ENCODE measurements at places on chromosomes 7 and 10.

DNA sequence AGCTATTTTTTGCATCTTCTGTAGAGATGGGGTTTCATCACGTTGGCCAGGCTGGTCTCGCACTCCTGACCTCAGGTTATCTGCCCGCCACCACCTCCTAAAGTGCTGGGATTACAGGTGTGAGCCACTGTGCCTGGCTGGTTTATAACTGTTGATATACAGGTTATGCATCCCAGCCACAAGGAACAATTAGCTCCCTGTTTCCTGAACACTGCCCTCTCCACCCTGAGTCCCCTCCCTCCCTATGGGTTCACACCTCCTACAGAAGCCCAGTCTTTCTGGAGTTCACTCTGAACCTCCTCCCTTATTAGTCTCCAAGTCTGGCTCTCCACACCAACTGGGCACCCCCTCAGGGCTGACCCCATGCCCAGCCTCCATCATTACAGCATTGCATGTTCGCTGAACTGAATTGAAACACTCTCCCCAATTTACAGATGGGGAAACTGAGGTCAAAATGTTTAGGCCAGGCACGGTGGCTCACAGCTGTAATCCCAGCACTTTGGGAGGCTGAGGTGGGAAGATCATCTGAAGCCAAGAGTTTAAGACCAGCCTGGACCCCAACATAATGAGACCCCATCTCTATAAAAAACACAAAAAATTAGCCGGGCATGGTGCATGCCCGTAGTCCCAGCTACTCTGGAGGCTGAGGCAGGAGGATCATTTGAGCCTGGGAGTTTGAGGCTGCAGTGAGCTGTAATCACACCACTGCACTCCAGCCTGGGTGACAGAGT lies 1.7 kb upstream of the CLIP2 start:
- no peak for DNase-seq

DNA sequence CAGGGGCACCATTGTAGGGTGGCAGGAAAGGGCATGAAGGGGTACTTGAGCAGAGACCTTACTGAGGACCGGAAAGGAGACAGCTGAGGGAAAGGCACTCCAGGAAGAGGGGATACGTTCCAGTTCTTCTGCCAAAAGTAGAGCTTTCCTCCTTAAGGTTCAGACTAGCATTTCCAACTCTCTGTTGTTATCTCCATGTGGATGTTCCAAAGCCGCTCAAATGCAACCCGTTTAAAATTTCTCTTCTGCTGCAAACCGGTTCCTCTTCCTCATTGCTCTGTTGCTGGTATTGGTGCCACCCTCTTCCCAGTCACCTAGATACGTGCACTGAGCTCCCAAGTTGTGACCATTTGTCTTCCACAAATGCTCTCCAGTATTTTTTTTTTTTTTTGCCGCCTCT lies 47.5 kb downstream of the TMEM209 start:
- DNase-seq, result no peak

GRCh38 chr7:151683615-151684407 lies 164.1 kb upstream of the RHEB start:
- no peak for DNase-seq

- DNase-seq, result no peak
Measured at GRCh38 chr10:62511656-62512055, 137.5 kb downstream of the ZNF365 start.

DNA sequence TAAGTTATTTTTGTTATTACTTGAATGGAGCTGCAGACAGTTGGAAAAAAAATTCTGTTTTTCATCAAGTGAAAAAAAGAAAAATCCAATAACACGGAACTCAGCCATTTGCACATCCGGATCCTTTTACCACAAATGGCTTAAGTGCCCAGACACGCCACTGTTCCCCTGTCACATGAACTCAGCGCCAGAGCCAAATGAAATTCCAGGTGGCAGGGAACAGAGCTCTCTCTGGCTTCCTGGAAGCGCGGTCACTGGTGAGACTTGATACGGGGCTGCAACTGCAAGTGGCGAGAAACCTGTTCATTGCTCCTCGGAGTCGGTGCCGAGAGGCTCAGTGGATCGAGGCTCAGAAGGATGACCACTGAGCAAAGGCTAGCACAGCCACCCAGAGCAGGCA lies 60.8 kb upstream of the NPTX2 start:
- no peak for DNase-seq
